Right forelimb (tissue), 1 donor: ENCODE measurements at places on chromosomes 5 and 9.

- DNase-seq, result no peak
Observed at GRCh38 chr9:13447843-13448422, 168.4 kb upstream of the MPDZ start.

DNA sequence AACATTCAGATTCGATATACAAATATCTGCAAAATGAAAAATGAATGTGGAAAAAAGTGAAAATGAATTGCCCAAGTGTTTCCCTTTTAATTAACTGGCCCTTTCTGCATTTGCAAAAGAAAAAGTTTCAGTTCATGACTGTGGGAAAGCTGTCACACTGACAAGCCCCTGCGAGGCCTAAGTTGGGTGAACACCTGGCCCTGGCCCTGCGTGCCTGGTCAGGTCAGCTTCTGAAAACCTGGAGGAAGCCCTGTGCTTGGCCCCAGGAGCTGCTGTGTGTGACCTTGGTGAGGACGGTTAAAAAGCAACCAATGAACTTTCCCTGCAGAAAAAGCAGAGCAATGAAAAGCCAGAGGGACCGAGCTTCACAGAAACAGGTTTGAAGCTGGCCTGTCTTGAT lies 41.0 kb upstream of the SHC3 start:
- DNase-seq, result no peak

- peak; percentile 95 for DNase-seq
Observed at GRCh38 chr9:128244837-128245231, 31.0 kb downstream of the GOLGA2 start.

DNA sequence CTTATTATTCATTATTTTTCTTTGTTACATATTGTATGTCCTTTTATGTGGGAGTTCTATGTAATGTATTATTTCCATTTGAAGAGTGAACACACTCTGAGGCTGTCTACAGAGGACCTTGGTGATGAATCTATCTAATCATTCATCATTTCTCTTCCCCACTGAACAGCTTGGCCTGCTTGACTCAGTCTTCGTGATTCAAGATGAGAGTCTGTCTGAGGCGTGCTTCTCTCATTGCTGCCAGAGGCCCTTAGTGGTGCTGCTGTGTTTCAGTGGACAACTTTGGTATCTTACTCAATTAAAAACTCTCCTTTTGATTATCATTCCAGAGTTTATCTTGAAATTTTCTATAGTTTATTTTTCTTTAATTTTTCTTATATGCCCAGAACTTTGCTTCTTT lies 318.1 kb upstream of the DAB2 start:
- no peak for DNase-seq

GRCh38 chr9:115591584-115591984 lies 473.6 kb upstream of the TNC start:
- DNase-seq, result peak; percentile 59

- DNase-seq, result no peak
Observed at GRCh38 chr5:126686451-126687126, 85.8 kb downstream of the PHAX start.

DNA sequence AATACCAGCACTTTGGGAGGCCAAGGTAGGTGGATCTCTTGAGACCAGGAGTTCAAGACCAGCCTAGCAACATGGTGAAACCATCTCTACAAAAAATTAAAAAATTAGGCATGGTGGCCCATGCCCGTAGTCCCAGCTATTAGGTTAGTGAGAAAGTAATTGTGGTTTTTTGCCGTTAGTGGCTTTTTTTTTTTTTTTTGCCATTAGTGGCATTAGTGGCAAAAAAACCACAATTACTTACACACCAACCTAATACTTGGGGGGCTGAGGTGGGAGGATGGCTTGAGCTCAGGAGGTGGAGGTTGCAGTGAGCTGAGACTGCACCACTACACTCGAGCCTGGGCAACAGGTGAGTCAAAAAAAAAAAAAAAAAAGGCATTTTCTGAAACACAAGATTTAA lies 27.8 kb downstream of the MLANA start:
- DNase-seq, result no peak

- no peak for DNase-seq
Observed at GRCh38 chr5:118522626-118523025, 465.7 kb downstream of the DTWD2 start.

DNA sequence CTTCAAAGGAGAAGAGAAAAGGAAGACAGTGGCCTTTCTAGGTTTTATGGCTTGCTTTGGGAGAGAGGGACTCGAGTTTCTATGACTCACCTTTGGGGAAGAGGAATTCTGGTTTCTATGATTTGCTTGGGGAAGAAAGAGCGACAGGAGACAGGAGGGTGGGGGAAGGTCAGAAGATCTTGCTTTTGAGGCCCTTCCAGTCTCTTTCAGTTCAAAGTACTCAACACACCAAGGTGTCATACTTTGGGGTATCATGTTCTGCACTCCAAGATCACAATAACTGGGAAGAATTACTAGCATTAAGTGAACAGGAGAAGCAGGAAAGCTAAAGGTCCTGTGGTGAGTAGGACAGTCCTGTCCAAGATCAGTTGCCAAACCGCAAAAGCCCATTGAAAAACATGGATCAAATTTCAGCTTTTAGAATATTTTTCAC lies 324.5 kb downstream of the ARHGEF28 start:
- no peak for DNase-seq

DNA sequence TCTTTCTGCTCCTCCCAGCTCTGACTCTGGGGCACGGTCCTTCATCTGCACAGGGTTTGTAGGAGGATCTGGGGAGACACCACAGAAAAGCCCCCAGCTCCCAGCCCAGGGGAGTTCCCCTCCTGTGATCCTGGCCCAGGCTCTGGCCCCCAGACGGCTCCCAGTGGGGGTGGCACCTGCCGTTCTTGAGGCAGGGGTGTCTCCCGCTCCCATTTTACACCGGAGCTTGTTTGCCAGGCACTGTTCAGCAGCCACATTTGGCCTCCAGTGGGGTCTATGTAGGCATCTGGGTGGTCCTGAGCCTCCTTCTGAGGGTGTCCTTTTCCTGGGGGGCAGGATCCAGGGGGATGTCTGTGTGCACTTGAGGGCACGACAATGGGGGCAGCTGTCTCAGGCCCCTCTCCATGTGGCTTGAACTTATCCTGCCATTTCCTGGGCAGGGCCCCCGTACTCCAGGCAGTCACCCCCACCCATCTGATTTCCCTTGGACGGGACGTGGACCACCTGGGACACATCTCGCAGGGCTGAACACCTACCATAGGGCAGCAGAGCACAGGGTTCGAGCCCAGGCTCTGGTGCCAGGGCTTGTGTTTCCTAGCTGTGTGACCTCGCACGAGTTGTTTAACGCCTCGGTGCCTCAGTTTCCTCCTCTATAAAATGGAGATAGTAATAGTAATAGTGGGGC lies 275.0 kb upstream of the MVB12B start:
- no peak for DNase-seq

DNA sequence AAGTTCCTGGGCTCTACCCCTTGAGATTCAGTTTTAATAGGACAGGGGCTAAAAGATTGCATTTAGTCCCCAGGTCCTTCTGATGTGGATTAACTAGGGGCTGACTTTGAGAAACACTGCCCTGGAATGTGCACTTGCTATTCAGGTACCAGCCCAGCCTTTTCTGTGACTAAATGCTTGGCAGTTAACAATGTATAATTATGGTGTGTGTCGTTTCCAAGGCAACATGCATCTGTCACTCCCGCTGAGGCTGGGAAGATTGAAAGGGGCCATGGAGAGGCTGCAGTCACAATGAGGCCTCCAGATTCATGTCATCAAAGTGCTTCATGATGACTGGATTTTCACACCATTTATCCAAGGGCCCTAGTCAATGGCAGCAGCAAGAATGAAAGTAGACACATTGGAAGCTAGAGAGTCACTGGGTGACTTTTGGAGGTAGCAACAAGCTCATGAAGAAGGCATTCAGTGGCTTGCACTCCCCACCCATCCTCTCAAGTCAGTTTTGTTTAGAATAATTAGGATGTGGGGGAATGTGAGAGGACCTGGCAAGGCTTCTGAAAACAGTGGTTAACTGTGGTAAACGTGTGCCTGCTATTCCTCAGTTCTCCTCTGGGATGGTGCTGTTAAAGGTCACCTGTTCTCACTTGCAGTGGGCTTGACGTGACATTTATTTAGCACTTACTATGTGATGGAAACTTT lies 28.3 kb downstream of the RAI14 start:
- peak; percentile 62 for DNase-seq

GRCh38 chr5:149550594-149551226 lies 529 bp downstream of the CSNK1A1 start:
- no peak for DNase-seq

DNA sequence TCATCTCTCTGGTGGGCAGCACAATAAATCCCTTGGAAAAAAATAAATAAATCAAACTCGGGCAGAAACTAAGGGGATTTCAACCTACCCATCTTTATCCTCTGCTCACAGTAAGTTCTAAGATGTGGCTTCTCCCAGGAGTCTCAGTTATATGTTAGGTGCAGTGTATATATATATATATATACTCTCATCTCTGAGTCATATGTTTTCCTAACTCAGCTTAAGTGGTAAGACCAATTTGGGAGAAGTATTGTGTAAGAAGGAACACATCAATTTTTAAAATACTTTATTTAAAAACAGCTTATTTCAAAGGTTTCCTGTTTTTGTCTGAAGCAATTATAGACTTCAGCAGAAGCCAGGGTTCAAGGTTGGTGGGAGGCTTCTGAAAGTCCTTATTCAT lies 20.3 kb upstream of the OSMR start:
- DNase-seq, result no peak

DNA sequence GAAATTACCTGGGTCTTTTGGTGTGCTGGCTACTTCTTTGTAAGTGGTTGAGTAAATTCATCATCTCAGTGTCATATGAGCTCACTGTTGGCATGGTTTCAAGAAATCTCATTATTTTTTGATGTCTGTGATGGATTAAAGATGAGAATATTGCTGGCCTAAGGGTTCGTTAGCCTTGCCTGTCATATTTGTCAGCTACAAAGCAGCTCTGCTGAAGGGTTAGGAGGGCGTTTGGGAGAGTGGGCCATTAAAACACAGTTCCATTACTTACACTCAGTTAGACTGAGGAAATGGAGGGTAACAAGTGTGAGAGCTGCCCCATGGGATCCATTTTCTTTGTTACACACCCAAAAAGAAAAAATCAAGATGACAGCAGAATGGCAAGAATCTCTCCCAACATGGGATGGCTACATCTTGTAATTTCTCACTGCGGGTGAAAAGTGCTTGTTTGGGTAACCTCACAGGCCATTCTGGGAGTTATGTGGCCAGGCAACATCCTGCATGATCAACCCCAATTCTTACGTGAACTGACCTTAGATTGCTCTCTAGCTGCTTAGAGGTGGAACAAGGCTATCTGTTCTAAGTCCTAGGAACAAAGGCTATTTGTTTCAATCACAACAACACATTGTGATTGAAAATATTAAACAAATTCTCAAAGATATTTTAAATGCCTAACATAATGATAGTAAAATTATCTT lies 609.5 kb upstream of the RGMB start:
- DNase-seq, result no peak

GRCh38 chr5:10756549-10756948 lies 4.5 kb downstream of the DAP start:
- DNase-seq, result no peak

DNA sequence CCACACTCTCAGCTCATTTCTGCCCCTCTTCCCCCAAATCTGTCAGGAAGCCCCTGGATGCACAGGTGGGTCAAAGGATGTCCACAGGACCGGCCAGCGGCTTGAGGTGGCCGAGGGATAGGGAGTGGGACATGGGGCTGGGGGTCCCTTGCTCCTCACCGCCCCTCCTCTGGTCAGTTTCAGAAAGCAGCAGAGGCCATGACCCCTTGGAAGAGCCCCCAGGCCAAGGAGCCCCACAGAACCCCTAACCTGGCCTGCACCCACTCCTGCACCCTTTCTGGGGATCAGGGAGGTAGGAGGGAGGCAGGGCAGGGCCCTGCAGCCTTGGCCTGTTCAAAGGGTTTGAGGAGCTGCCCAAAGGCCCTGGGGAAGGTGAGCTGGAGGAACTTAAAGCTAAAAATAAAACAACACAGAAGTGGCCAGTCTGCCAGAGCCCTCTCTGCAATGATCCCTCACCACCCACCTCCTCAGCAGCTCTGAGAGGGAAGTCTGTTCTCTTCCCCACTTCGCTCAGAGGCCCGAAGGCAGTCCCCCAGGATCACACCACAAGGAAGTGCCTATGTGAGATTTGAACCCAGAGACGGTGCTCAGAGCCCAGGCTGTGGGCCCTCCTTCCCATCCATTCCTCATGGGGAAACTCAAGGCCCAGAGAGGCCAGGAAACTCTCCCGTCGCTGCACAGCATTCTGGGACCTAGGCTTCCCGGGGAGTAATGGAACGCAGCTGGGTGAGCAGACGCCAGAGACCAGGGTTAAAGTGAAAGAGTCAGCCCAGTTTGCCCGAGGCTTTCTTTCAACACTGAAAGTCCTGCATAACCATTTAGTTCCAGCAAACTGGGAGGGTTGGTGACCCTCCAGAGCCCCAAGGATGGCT lies 910 bp downstream of the ENG start:
- no peak for DNase-seq

- DNase-seq, result no peak
Observed at GRCh38 chr5:169106911-169107706, 193.8 kb downstream of the SLIT3 start.
